ENCODE measurements at places on chromosomes 11 and 22.

DNA sequence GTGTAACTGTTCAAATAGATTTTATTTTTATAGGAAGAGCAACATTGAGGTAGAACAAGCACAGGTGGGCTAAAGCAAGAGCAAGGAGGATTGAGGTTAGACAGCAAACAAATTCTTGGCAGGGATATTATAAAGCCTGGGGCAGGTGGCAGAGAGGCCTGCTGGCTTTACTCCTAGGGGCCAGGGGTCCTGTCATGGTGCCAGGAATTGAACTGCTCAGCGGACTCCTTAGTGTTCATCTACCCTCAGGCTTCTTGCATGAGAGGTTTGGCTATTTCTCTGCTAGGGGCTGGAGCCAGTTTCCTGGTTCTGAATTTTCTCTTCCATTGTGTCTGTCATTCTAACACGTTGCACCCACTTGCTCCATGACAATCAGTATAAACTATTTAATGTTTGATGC lies 217.2 kb upstream of the NCAM1 start:
- DNase-seq = no peak

- no peak for DNase-seq
Measured at GRCh38 chr22:48152164-48152775, 1389.8 kb downstream of the TBC1D22A start.

GRCh38 chr11:9512370-9513019 lies 51.7 kb downstream of the ZNF143 start:
- DNase-seq = no peak

GRCh38 chr11:95247127-95247684 lies 16.2 kb upstream of the SESN3 start:
- DNase-seq = no peak

DNA sequence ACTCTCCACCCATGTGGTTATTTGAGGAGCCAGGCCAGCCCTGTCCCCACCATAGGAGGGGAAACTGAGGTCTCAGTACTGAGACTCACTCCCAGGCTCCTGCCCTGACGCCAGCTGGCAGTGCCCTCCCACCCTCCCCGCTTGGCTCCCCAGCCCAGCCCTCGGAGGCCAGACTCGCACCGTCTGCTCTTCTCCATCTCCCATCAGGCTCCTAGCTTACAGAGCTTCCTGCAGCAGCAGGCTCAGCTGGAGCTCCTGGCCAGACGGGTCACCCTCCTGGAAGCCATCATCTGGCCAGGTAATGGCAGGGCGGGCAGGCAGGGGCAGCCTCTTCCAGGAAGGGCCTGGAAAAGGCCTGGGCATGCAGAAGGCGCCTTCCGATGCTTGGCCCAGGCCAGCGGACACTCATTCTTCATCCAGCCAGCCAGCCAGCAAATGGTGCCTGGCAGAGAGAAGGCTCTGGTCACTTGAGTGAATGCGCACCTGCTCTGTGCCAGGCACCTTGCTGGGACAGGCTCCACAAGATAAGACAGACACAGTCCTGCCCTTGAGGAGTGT lies 12.6 kb downstream of the RHBDD3 start:
- no peak for DNase-seq

- no peak for DNase-seq
Measured at GRCh38 chr22:24384131-24384530, 43.3 kb upstream of the ADORA2A start.

GRCh38 chr11:79078456-79078855 lies 362.4 kb downstream of the TENM4 start:
- no peak for DNase-seq

GRCh38 chr11:95373241-95373640 lies 142.2 kb upstream of the SESN3 start:
- DNase-seq = no peak

DNA sequence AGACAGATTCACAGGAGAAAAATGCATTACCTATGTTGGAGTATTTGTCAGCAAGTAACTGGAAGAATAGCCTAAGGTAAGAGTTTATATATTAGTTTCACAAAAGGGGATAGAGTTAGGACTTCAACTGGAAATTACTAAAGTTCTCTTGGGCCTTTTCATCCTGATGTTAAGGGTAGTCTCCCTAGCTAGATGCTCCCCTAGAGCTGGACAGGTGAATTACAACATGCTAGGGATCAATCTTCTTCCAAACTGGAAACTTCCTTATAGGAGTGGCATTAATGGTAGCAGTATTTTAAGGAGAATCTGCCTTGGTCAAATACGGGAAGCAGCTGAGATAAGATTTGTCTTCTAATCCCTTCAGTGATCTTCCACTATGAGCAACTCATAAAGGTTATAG lies 632.8 kb upstream of the RAG2 start:
- no peak for DNase-seq

GRCh38 chr11:62953811-62954210 lies 31.0 kb downstream of the SLC22A6 start:
- DNase-seq = no peak

DNA sequence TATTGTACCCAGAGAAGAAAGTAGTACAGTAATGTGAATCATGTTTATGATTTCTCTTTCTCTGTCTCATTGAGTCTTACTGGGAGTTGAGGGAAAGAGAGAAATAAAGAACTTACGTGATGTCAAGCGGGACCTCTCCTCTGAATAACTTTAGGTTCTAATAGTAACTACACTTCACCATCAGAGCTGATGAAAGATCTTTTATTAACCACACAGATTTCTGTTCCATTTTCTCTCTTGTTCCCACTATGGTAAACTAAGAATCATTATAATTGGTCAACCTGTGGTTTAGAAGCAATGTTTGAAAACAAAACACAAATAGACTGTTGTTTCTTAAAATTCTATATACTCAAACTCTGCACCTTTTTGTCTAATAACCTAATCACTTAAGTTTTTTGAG lies 142.3 kb downstream of the ELP4 start:
- DNase-seq = no peak

DNA sequence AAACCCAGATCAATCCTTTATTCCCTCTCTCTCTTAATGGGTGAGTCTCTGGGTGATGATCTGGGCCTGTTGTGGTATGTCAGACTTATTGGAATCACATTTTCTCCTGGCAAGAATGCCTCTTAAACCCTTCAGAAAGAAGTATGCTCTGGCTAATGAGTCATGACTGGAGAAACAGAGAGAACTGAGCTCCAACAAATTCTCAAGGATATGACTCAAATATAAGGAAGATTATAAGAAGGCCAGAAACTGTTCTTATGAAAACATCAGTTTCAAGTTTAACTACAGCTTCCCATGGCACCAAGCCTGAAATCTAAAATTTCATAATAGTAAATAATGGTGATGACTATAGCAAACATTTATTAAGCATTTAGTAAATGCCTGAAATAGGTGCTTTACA lies 83.9 kb downstream of the OR5AK2 start:
- peak; percentile 95 for DNase-seq

DNA sequence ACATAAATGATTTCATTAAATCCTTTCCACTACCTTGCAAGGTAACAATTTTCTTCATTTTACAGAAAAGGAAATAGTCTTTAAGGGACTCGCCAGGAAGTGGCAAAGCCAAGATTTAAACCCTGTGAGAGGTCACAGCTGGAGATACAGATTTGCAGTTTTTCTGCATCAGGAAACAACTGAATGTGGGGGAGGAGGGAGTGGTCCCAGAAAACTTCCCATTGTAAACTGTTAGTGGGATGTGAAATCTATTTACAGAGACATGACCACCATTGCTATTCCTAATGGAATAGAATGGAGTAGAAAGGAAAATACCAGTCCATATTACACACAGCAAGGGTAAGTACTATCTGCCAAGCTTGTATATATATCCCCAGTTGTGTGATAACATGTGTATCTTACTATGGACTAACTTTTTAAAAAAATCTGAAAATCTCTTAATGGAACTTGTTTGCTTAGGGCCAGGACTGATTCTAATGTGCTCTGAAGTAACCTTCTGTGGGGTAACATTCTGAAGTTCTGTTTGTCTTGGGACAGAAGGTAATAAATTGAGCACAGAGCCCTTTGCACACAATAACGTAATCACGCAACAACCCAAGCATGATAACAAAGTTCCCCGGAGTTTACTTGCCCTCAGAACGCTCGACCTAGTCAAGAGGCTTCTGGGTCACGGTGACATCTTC lies 10.9 kb upstream of the TSKU start:
- DNase-seq = no peak

- no peak for DNase-seq
Measured at GRCh38 chr22:48897645-48898370, 929.9 kb downstream of the BRD1 start.

GRCh38 chr22:16933291-16934282 lies 74.4 kb downstream of the GAB4 start:
- no peak for DNase-seq

DNA sequence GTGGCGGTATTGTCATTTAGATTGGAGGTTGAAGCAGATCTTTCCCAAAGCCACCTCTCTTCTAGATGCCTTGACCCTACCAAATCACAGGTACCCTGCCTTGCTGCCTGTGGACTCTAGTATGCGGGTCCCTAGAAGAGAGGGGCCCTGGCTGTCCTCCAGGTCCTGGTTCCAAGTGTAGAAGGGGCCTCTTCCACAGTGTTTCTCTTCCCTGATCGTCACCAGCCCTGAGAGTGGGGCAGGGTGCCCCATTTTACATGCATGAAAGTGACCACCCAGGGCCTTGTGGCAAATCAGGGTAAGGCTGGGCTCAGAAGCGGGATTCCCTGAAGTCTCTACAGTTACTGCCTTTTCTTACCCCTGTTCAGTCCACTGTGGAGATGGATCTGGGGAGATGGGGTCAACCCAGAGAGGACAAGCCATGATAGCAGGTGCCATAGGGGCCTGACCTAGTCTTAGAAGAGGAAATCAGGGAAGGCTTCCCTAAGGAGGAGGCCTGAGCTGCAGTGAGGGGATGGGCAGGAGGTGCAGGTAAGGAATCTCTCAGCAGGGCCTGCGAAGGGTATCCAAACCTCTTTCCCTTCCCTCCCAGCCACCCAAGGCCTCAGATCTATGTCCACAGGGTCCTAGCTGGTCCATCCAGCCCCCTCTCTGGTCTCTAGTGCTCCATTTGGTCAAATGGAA lies 1.2 kb upstream of the LRRC32 start:
- no peak for DNase-seq

DNA sequence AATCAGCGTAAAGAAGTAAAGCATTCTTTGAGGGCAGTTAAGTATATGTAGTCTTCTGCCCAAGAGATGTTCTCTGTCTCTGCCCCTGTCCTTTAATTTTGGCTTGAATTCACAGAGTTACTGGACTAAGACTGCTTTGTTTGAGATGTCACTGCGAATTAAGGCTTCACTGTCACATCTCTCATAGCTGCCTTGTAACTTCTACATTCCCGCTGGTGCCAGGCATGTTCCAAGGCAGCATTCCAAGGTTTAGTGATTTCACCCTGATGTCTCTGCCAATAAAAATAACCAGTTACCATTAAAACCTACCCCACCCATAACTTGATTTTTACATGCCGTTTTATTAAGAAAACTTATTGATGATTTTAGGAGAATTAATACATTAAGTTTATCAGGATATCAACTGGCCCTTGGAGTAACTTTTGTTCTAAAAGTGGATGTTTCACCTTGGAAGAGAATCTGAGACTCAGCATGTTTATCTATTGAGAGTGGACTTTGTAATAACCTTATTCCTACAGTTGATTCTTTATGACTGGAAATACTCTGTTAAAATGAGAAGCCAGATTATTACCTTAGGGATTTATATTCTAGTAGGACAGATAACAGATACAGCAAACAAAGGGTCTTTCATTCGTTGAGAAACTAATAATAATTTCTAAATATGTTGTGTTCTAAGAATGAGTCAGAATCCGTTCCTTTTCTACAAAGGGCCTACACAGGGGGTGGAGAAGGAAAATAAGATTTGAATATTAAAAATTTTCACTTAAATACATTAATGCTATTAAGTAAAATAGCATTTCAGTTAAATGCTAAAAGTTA lies 110.2 kb downstream of the UVRAG start:
- DNase-seq = no peak

DNA sequence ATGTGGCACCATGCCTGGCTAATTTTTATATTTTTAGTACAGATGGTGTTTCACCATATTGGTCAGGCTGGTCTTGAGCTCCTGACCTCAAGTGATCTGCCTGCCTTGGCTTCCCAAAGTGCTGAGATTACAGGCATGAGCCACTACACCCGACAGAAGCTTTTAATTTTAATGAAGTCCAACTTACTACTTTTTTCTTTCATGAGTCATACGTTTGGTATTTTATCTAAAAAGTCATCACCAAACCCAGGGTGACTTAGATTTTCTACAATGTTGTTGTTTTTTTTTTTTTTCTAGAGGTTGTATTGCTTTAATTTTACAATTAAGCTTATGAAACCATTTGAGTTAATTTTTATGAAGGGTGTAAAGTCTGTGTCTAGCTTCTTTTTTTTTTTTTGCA lies 34.9 kb downstream of the JRKL start:
- no peak for DNase-seq

GRCh38 chr22:42069801-42070516 lies 653 bp downstream of the NAGA start:
- no peak for DNase-seq

- DNase-seq = peak; percentile 28
Measured at GRCh38 chr11:105609832-105610781, at the start of gene GRIA4. Gene GRIA4 (plus strand): TSS chr11:105610073. CDS start chr11:105610998, 925 bp downstream.

GRCh38 chr11:12845163-12845562 lies 164.0 kb upstream of the RASSF10 start:
- no peak for DNase-seq

- DNase-seq = peak; percentile 26
Measured at GRCh38 chr22:42217752-42218280, 52.6 kb downstream of the TCF20 start.

GRCh38 chr11:71463331-71464211 lies 10.6 kb downstream of the NADSYN1 start:
- DNase-seq = no peak
